ENCODE measurements at places on chromosomes 1 and 21.

GRCh38 chr1:170620164-170620563 lies 43.8 kb upstream of the PRRX1 start:
- no peak for DNase-seq

- no peak for DNase-seq
These were observed 9.9 kb downstream of the OTUD3 start for GRCh38 chr1:19892129-19892528.

DNA sequence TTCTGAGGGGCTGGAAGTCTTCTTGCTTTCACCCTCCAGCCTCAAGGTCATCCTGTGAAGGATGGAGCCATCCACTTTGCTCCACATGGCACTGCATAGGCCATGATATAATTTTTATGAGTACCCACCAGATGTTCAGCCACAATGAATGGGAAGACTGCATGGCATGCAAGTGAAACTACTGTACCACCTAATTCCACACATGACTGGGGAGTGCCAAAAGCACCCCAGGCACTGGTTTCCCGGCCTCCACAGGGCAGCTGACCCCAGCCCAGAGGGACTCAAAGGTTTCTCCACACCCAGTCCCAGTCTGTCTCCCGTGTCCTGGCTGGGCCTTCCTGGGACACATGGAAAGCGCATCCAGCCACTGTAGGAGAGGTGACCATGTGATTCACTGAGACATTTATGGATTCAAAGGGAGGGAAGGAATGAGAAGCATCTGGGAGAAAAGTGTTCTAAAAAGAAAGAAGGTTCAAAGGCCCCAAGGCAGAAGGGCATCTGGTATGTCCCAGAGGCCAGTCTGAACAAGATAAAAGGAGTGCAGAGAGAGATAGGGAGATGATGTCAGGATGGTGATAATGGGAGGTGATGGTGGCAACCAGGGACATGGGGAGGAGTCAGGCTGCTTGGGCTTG lies 12.1 kb downstream of the RHOU start:
- no peak for DNase-seq

DNA sequence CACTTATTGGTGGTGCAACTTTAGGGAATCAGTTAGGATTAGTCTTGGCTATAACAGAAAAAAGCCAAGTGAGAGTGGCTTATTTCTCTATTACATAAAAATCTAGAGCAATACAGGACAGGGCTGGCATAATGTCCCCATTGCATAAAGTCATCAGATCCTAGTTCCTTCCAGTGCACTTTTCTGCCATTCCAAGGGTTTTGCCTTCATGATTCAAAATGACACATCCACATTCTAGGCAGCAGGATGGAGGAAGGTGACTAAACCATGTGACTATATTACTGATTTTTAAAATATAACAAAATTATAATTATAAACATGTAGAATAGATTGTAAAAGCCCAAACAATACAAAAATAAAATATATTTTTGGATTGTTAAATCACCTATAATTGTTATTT lies 18.8 kb downstream of the JUN start:
- DNase-seq: no peak

DNA sequence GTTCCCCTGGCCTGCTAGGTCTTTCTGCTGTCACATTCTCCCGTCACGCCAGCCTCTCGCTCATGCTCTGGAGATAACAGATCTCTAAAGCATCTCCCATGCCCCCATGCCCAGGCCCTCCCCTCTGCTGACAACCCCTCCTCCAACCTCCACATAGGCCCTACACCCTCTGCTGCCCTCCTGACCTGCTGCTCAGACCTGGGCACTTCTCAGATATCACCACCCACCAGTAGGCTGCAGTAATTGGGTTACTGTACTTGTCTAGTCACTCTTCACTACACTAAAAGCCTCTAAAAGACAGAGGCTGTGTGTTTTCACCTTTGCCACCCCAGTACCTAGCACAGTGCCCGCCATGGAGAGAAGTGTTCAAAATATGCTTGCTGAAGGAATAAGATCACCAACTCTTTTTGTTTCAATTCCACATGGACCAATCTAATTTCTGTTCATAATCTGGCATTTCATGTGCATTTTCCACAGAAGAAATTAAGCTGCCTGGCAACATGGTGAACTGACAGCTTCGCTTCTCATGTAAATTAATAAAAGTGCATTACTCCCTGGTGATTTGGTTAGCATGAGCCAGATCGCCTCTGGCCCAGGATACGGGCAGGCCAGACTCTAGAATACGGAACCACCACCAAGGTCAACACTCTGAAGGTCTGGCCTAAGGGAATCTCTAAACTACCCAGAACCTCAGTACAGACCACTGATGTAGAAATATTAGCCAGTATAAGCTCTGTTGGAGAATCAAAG lies 20.7 kb downstream of the LBR start:
- no peak for DNase-seq

GRCh38 chr1:153627715-153628626 lies at the start of gene S100A1:
S100A1 (plus strand) TSS chr1:153628434; CDS start chr1:153630522, 2,088 bp downstream.
- DNase-seq: peak; percentile 52

DNA sequence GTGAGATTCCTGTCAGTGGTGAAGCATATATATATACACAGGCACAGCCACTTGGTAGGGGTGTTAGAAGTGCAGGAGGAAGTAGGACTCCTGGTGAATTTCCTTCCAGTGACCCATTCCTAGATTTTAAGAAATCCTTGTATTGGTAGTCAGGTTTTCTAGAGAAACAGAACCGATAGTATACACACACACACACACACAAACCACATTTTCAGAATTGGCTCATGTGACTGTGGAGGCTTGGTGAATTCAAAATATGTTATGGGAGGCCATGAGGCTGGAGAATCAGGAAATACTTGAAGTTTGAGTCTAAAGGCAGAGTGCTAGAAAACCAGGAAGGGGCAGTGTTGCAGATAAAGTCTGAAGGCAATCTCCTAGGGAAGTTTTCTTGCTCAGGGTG lies 114.2 kb downstream of the FCRL5 start:
- no peak for DNase-seq

GRCh38 chr1:147252540-147252939 lies 10.1 kb downstream of the CHD1L start:
- DNase-seq: no peak

DNA sequence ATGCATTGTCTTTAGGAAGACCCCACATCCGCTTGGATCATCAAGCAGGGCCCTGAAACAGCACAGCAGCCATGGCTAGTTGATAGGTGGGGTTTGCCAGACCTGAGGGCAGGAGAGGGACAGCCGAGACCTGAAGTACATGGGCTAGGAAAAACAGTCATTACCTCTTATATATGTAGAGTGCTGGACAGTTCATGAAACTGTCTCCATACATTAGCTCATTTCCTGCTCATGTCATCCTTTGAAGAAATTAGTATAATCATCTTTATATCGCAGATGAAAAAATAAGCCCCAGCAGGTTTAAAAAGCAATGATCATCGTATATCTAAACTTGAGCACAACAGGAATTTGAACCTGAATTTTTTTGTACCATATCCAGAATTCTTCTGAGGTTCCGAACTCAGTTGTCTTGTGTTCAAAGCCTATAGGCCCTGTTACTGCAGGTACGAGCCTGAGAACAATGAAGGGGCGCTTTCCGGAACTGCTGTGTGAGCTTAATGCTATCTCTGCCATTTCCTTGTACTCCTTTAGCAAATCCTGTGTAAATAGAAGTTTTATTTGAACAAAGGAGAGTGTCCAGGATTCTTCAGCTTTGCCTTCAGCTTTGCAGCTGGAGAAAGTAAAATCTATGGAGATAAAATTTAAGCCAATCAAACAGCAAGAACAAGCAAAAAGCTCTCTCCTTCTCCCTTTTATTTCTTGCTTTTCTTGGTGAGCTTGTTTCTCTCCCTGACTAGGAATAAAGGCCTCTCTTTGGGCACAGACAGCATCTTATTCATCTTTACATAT lies 32.4 kb upstream of the DUSP10 start:
- DNase-seq: no peak

- DNase-seq: no peak
These were observed 4.9 kb downstream of the SLAMF8 start for GRCh38 chr1:159831412-159832141.

GRCh38 chr1:67645495-67646144 lies 39.4 kb upstream of the GADD45A start:
- DNase-seq: no peak

GRCh38 chr1:16243936-16244649 lies 7.1 kb upstream of the CPLANE2 start:
- peak; percentile 90 for DNase-seq

DNA sequence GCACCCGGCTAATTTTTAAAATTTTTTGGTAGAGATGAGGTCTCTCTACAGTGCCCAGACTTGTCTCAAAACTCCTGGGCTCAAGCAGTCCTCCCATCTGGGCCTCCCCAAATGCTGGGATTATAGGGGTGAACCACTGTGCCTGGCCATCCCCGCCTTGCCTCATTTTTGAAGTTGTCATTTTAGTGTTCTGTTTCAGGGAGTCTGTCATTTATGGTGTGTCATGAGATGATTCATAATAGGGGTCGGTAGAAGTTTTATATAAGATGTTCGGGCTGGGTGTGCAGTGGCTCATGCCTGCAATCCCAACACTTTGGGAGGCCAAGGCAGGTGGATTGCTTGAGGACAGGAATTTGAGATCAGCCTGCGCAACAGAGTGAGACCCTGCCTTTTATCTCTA lies 8.5 kb downstream of the PRCC start:
- DNase-seq: no peak

- DNase-seq: no peak
These were observed 13.6 kb downstream of the TARDBP start for GRCh38 chr1:11026052-11026451.

GRCh38 chr1:184882957-184883815 lies 91.1 kb downstream of the NIBAN1 start:
- DNase-seq: no peak

- no peak for DNase-seq
These were observed 51.2 kb downstream of the EXO1 start for GRCh38 chr1:241899210-241899609.

DNA sequence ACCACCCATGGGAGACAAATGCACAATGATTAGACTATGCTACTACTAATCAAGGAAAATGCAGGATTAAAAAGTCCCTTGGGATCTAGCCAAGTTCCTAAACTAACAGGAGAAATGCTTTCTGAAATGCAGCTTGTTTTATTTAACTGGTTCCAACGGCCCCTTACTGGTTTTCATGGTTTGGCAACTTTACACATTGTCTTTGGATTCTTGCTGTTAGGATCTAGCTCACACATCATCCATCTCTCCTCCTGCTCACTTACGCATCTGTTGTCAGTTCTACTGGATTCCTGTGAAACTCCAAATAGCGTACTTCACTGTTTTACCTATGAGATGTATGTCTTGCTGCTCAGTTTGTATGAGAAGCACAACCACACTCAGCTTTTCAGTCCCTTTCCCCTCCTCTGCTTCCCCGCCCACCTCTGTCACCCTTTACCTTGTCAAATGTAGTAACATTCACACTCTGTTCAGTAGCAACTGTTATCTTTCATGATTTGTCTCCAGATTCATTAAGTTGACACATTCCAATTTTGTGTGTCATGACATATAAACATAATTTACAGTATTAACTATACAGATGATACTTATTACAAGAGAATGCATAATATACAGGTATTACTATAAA lies 130.1 kb downstream of the SIM2 start:
- no peak for DNase-seq

- no peak for DNase-seq
These were observed 32.9 kb downstream of the RASSF5 start for GRCh38 chr1:206540044-206540780.

DNA sequence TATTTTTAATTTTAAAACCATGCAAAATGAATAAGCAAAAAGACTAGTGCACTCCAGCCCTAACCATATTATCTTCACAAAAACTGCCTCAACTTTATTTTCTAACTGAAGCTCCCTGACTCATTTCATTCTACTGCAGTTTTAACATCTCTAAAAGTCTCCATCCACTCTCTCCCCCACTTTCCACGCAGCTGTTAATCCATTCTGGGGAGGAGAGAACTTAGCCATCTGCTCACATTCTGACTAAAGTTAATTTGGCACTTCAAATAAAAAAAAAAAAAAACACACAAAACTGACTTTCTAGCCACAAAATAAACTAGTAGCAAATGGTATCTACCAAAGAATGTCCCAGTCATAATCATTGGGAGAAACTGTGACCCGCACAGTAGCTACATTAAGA lies 5.4 kb upstream of the MYBPHL start:
- DNase-seq: no peak

- DNase-seq: no peak
These were observed 1.8 kb upstream of the CKS1B start for GRCh38 chr1:154972517-154973343.

GRCh38 chr1:92934395-92935378 lies 26.6 kb downstream of the DIPK1A start:
- no peak for DNase-seq

GRCh38 chr1:115655306-115655663 lies 13.5 kb downstream of the VANGL1 start:
- no peak for DNase-seq

DNA sequence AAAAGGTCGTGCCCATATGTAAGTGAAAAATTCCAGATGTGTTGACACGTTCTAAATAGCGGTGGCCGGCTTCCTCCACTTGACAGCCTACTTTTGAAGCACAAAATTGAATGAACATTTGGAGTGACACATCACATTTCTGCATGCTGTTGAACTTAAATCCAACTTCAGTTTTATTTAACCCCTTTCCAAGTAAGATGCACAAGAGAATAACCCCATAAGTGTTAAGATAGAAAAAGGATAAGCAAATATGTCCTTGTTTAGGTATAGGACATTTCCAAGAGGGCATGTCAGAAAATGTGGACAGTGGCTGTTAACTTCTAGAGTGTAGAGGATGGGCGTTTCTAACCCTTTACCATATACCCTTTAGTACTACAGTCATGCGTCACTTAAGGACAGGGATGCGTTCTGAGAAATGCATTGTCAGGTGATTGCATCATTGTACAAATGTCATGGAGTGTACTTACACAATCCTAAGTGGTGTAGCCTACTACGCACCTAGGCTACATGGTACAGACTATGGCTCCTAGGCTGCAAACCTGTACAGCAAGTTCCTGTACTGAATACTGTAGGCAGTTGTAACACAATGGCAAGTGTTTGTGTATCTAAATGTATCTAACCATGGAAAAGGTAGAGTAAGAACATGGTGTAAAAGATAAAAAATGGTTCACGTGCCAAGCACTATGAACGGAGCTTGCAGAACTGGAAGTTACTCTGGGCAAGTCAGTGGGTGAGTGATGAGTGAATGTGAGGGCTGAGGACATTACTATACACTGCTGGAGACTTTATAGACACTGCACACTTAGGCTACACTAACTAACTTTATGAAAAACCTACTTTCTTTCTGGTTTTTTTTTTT lies 9.3 kb upstream of the FAM89A start:
- no peak for DNase-seq

GRCh38 chr1:76862447-76862846 lies 4.8 kb upstream of the ST6GALNAC5 start:
- DNase-seq: no peak

- DNase-seq: no peak
These were observed 296.1 kb upstream of the LRRC7 start for GRCh38 chr1:69271587-69272125.
